ENCODE measurements at places on chromosomes 5 and 9.
A peak's percentile ranks its signal among the peaks of the same experiment; 100 is the strongest.

- DNase-seq: no peak
Measured at GRCh38 chr9:11779971-11780370, 913.2 kb upstream of the TYRP1 start.

DNA sequence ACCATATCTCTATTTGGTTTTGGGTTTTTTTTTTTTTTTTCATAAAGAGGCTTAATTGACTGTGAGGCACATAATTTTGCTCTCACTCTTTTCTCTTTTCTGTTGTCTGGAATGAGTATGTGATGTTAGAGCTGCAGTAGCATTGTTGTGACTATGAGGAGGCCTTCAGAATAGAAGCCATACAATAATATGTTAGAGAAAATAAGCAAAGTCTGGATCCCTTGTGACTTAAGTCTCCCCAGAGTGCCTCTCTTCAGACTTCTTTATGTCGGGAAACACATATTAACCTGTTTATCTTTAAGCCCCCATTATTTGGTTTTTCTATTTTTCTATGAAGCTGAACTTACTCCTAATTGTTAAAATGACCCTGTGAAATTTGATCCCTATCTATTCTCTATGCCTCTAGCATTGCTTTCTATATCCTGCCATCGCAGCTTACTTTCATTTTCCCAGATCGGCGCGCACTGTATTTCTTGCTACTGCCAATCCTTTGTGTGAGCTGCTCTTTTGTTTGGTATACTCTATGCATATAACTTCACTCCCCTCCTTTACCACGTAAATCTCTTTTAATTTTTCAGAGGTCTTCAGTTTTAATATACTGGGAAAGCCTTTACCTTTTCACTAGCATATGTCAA, 372.5 kb upstream of the KCNN2 start:
- DNase-seq: no peak

GRCh38 chr5:12125895-12126294, 221.6 kb upstream of the CTNND2 start:
- DNase-seq: no peak

- no peak for DNase-seq
Measured at GRCh38 chr9:4559261-4560182, 69.3 kb downstream of the SLC1A1 start.

DNA sequence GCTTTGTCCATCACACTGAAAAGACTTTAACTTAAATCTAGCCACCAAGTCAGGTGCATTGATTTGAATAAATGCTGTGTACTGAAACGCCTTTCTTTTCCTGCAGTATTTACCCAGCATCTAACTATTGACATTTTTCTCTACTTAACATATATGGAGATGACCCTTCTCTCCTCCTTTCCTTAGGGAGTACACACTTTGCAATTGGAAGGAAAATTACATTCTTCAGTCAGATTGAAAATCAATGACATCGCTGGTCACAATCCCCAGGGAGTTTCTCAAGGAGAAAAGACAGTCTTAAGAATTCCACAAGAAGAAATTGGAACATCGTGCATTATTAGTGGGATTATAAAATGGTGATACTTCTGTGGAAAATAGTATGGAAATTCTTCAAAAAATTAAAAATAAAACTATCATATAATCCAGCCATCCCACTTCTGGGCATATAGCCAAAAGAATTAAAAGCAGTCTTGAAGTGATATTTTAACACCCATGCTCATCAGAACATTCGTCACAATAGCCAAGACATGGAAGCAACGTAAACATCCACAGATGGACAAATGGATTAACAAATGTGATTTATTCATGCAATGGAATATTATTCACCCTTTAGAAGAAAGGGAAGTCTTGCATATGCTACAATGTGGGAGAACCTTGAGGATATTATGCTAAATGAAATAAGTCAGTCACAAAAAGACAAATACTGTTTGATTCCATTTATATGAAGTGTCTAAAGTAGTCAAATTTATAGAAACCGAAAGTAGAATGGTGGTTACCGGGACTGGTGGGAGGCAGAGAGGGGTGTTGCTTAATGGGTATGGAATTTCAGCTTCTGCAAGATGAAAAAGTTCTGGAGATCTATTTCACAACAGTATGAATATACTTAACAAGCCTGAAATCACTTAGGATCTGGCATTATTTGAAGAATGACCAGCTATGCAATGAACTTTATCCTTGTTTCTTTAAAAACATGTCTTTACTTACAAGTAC, 14.3 kb upstream of the FREM1 start:
- peak; percentile 20 for DNase-seq

GRCh38 chr9:10875752-10876151, 262.9 kb upstream of the PTPRD start:
- no peak for DNase-seq

GRCh38 chr9:35518225-35518821, 28.4 kb downstream of the RUSC2 start:
- DNase-seq: peak; percentile 91

GRCh38 chr9:99828417-99829176, 6.9 kb downstream of the NR4A3 start:
- no peak for DNase-seq

- no peak for DNase-seq
Measured at GRCh38 chr5:18882154-18882553, 1105.8 kb downstream of the CDH18 start.

- DNase-seq: peak; percentile 0
Measured at GRCh38 chr9:34862043-34862442, 96.0 kb upstream of the PHF24 start.

- DNase-seq: no peak
Measured at GRCh38 chr5:54450542-54450941, 5.0 kb upstream of the HSPB3 start.

- no peak for DNase-seq
Measured at GRCh38 chr5:164355267-164355830, 849.9 kb downstream of the MAT2B start.

DNA sequence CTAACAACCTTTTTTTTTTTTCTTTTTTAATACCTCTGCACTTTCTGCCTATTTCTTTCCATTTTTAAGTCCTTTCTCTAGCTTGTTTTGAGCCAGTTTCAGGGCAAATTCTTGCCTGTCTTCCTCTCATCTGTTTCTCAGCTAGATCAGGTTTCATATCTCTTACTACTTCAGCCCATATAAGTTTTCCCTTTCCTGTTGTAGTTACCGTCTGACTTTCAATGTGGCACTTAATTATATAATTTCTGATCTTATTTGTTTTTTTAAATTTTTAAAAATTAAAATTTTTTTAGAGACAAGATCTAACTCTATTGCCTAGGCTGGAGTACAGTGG, 104.7 kb upstream of the ELL2 start:
- DNase-seq: peak; percentile 54

GRCh38 chr5:160479926-160480325, 58.3 kb downstream of the PTTG1 start:
- peak; percentile 73 for DNase-seq

GRCh38 chr5:125286271-125286670, 539.8 kb upstream of the ZNF608 start:
- DNase-seq: no peak

GRCh38 chr9:17986595-17986994, 407.7 kb downstream of the SH3GL2 start:
- no peak for DNase-seq

GRCh38 chr9:127346584-127346983, 50.4 kb upstream of the SLC2A8 start:
- DNase-seq: no peak

GRCh38 chr5:6716629-6717149, 3.5 kb downstream of the TENT4A start:
- no peak for DNase-seq

- no peak for DNase-seq
Measured at GRCh38 chr9:121890746-121891145, 202.4 kb downstream of the TTLL11 start.

DNA sequence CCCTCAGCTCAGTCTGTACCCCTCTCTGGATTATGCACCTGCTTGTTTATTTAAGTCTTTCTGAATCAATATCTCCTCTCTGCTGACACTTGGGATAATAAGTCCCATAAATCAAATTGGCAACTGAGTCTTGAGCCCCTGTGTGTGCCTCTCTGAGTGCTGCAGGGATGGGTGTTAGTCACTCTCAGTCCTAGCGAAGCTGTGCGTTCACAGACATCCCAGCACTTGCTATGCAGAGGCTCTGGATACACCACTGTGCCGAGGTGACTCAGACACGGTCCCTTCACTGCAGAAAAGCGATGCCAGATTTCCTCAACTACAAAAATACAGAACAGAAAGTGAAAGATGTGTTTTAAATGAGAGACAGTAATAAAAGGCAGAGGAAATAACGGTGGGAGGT, 4.1 kb upstream of the KCNMB1 start:
- no peak for DNase-seq

GRCh38 chr9:27888661-27889295, 315.5 kb upstream of the C9orf72 start:
- peak; percentile 19 for DNase-seq

DNA sequence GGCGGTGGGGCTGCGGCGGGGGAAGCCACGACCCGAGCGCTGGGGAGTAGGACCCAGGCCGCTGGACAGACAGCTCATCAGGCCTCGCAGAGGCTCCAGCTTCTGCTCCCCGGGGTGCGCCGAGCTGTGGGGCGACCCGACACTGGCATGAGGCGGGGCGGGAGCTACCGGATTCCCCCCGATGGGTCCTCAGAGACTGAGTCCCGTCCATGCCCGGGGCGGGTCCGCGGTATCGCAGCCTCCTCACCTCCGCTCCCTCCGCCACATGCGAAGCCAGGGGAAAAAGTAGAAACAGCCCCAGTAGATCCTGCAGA, 2.6 kb upstream of the CCL27 start:
- DNase-seq: no peak

- no peak for DNase-seq
Measured at GRCh38 chr5:87722286-87722685, 309.6 kb upstream of the CCNH start.

- no peak for DNase-seq
Measured at GRCh38 chr5:86689103-86689729, 71.5 kb downstream of the COX7C start.

DNA sequence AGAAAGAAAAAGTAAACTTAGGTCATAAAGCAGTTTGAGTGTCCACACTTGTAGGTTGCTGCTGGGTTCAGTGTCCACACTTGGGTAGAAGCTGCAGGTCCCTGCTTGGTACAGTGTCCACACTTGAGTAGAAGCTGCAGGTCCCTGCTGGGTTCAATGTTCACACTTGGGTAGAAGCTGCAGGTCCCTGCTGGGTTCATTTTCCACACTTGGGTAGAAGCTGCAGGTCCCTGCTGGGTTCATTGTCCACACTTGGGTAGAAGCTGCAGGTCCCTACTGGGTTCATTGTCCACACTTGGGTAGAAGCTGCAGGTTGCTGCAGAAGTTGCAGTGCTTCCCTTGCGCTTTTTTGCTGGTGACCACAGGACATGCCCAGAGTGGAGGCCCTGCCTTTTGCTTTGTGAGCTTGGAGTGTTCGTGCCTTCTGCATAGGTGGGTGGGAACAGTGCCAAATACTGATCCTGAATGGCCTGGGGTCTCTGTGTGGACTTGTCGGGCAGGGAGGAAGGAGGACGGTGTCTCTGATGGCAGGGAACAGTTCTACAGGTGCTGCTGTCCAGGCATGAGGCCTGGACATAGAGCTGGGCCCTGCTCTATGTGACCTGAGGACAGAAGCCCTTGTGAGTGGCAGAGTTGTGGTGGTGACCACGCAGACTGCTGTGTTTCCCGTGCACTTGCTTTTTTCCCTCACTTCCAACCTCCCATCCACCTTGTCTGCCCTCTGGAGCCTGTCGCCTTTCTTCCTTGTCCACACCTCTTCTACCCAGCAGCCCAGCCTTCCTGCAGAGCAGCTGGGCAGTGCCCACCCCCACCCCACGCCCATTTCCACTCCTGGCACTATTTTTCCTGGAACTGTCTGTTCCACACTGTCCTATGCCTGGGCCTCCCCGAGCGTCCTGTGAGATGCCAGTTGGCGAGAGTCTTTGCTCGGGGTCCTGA, 120.8 kb downstream of the EHMT1 start:
- no peak for DNase-seq

- DNase-seq: no peak
Measured at GRCh38 chr5:129406440-129406839, 53.7 kb upstream of the ADAMTS19 start.

DNA sequence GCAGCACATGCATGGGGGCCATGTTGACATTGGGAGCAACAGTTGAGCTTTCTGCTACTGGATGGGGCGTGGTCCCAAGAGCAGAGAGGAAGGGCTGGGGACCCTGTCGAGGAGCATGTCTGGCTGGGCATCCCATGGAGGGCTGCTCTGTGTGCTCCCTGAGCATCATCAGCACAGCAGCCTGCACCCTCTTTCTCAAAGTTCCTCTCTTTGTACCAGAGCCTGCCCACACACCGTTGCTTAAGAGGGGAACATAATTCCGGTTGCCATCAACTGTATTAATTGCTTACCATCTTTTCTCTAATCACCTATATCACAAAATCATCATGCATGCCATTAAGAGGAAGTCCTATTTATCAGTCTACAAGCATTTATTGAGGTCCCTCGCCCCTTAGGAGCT, 55.2 kb upstream of the DIRAS2 start:
- DNase-seq: no peak

- peak; percentile 39 for DNase-seq
Measured at GRCh38 chr9:133995012-133995896, 3.1 kb upstream of the VAV2 start.

- DNase-seq: no peak
Measured at GRCh38 chr9:111839387-111839786, 44.6 kb upstream of the SHOC1 start.

DNA sequence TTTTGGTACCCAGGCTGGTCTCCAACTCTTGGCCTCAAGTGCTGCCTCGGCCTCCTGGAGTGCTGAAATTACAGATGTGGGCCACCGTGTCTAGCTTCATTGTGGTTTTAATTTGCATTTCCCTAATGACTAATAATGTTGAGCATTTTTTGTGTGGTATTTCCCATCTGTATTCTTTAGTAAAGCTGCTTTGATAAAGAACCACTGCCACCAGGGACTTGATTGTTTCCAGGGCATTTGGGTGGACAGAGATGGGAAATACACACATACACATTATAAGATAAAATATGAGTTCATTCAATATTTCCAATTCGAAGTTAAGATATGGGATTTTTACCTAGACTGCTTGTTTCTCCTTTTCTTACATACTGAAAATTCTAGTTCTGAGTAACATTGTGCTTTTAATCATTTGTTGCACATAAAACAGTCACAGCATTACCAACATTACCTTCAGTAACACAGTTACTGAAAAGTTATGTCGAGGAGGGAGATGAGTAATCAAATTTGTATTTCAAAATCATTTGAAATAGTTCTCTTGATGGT, 28.9 kb downstream of the HABP4 start:
- DNase-seq: no peak

DNA sequence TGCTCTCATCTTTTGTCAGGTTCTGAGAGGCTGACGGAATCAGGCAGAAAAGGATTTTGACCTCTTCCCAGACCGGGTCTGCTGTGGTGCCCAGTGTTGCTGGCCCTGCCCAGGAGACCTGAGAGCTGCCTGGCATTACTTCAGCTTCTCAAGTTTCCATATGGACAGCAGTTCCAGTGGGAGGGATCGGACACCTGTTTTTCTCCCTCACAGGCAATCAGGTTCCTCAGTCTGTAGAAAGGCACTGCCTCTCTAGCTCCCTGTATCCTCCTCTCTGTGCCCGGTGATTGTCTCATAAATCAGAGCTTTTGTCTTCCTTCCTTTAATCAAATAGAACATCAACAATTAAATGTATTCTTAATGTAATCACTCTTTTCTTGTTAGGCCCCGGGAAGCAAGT, 198.7 kb downstream of the SEMA6A start:
- no peak for DNase-seq

GRCh38 chr9:88458716-88459465, 70.6 kb downstream of the SPIN1 start:
- peak; percentile 58 for DNase-seq
